ENCODE measurements at places on chromosomes 1 and 21.
A peak's percentile ranks its signal among the peaks of the same experiment; 100 is the strongest.

DNA sequence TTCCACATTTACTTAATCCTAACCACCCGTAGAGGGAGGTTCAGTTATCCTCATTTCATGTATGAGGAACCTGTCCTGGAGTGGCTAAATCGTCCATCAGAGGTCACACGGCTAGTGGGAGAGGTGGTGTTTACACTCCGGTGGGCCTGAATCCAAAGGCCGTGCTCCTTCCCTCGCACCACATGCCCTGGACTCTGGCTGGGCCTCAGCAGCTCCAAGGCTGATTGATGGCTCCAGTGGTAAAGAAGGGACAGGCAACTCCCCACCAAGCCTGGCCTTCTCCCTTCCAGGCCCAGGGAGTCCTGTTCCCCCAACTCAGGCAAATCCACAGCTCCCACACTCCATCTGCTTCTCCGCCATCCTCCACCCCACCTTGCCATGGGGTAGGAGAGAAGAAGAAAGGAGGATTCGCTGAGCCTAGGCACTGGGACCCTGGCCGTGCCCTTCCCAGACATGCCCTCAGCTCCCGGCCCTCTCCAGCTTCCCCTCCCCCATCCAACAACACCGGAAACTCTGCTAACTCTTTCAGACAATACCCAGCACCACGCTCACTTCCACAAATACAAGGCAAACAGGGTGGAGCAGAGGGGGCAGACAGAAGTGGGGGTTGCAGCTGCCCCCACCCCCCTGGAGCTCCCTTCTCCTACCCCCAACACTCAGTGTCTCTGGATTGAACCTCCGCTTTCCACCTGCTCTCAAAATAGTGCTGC, 10.9 kb downstream of the ARHGEF2 start:
- no peak for DNase-seq

GRCh38 chr1:59541161-59541560, 244.3 kb downstream of the FGGY start:
- no peak for DNase-seq

DNA sequence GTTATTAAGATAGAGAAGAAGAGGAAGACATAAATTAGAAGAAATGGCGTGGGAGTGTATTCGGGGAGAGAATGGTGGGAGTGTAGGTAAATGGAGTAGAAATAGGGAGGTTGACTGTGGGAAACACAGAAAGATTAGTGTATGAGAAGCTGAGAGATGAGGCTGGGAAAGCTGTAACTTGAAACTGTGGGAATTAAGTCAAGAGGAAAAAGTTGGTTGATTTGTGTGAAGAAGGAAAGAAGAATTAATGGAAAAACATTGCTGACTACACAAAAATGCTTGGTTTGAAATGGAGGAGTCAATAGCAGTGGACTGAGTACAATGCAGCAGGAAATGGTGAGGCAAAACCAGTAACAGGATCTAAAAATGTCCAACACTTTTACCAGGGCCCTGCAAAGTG, 448.3 kb downstream of the PTPRC start:
- DNase-seq, result no peak

DNA sequence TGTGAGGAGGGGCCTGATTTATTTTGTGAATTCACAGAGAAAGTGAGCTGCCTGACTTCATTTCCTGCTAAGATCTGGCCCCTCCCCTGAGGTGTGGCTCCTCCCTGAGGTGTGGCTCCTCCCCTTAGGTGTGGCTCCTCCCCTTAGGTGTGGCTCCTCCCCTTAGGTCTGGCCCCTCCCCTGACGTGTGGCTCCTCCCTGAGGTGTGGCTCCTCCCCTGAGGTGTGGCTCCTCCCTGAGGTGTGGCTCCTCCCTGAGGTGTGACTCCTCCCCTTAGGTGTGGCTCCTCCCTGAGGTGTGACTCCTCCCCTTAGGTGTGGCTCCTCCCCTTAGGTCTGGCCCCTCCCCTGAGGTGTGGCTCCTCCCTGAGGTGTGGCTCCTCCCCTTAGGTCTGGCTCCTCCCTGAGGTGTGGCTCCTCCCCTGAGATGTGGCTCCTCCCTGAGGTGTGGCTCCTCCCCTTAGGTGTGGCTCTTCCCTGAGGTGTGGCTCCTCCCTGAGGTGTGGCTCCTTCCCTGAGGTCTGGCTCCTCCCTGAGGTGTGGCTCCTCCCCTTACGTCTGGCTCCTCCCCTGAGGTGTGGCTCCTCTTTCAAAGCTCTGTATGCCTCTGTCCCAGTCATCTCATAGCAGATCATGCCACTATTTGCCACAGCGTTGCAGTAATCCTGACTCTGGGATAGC, 26.9 kb upstream of the LRRC3 start:
- peak; percentile 9 for DNase-seq

Measured in stimulated activated CD4-positive, alpha-beta T cell treated with anti-CD3 and anti-CD28 coated beads, Interleukin-1b, Interleukin-23, amount 100 ng/mL, for 1 hour (primary cell).